BE2C (cell line): ENCODE measurements at places on chromosomes 12 and 14.

DNA sequence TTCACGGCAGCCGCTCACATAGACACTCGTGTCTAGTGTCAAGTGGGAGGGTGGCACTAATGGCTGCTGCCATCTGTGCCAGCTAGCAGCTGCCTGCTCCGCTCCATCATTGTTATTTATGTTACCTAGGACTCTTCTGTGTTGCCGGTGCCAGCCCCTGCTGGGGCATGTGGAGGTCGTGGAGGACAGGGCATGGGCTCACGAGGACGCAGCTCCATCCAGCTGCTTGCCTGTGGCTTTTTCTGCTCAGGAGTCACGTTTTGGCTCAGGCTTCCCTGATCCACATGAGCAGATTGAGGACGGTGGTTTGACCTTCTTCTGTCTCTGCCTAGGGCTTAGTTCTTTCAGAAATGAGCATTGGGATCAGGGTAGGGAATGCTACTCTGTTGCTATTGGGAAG is 31.2 kb downstream of the TPCN1 start:
- DNase-seq, result no peak

GRCh38 chr14:59633486-59633885 is 56.9 kb upstream of the CCDC175 start:
- DNase-seq, result no peak

- DNase-seq, result no peak
These were observed 270.7 kb downstream of the ALG10 start for GRCh38 chr12:34292736-34293625.

- no peak for DNase-seq
These were observed 6.0 kb downstream of the CCDC85C start for GRCh38 chr14:99597911-99598600.

GRCh38 chr12:61629702-61630101 is 630.5 kb upstream of the USP15 start:
- DNase-seq, result no peak

DNA sequence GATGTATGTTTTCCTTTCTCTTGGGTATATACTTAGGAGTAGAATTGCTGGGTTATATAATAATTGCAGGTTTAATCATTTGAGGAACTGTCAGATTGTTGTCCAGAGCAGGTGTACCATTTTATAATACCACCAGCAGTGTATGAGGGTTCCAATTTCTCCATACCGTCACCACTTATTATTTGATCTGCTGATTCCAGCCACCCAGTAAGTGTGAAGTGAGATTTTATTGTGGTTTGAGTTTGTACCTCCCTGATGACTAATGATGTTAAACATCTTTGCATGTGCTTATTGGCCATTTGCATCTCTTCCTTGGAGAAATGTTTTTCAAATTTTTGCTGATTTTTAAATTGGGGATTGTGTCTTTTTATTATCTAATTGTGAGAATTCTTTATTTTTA is 15.1 kb downstream of the NCKAP5L start:
- no peak for DNase-seq

DNA sequence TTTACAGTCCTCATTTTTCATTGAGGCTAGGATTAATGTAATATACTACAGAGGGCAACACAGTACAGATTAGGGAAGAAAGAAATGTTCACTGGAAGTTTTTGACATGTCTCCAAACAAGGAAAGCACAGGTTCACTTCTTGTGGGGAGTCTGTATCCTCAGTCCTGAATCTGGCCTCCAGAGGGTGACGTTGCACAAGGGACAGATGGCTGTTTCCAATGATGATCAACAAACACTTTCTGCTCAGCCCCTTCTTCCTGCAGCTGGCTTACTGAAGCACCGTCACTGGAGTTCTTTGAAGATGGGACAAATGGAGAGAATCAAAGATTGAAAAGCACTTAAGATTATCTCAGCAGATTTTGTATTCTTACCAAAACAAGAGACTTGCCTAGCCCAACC is 123.3 kb upstream of the OR4E1 start:
- no peak for DNase-seq
